Tibial nerve (tissue), 4 donors: ENCODE measurements at places on chromosomes 4 and X.

GRCh38 chr4:176090115-176090514 is 24.5 kb downstream of the WDR17 start:
- DNase-seq = no peak

DNA sequence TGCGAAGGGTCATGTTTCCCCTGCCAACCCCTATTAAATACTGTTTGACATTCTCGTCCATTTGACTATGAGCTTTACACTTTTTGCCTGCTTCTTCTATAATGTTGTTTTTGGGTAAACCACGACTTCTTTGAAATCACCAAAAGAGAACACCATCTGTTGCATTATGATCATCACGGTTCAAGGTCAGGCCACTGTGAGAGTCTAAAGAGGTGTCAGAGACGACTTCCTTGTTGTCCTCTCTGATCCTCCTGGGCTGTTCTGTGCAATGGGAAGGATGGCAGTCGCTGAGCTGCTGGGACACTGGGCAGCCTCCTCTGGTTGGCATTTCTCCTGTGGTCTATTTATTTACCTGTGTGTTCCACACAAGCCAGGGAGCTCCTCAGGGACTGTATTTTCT is 137.5 kb downstream of the RASL11B start:
- DNase-seq = no peak

- no peak for DNase-seq
Measured at GRCh38 chr4:178316211-178316610, 874.0 kb upstream of the AGA start.

DNA sequence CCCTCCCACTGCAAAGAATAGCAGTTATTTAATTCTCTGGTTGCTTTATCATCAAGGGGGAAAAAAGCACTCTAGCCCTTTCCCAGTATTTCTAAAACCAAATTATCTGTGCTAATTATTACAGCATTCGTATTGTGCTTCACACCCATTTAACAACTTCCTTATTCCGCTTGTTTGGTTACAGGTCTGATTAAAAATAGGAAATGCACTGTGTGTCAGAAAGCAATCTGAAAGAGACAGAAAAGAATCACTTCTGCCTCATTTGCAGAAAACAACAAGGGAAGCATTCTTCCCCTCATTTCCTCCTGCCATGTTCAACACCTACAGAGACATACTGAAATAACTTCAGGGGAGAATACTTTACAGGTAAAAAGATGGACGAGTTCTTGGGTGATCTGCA is 114.9 kb upstream of the MAP3K15 start:
- DNase-seq = no peak

DNA sequence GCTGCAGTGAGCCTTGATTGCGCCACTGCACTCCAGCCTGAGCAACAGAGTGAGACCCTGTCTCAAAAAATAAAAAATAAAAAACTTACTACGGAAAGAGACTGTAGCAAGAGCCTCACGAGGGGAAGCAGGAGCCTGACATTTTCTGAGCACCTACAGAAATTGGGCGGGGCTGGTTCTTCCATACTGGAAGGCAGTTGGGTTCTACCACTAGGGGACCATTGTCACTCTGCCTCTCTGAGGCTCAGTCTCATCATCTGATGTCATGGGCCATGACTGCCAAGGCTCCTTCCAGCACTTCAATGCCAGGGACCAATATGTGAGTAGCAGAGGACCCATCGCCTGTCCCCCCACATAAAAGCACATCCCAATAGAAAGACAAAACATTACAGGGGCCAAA is 8.2 kb downstream of the SH3KBP1 start:
- no peak for DNase-seq

GRCh38 chrX:24870143-24870542 is 145.6 kb downstream of the ARX start:
- no peak for DNase-seq

- DNase-seq = no peak
Measured at GRCh38 chr4:30056016-30056766, 664.0 kb upstream of the PCDH7 start.

DNA sequence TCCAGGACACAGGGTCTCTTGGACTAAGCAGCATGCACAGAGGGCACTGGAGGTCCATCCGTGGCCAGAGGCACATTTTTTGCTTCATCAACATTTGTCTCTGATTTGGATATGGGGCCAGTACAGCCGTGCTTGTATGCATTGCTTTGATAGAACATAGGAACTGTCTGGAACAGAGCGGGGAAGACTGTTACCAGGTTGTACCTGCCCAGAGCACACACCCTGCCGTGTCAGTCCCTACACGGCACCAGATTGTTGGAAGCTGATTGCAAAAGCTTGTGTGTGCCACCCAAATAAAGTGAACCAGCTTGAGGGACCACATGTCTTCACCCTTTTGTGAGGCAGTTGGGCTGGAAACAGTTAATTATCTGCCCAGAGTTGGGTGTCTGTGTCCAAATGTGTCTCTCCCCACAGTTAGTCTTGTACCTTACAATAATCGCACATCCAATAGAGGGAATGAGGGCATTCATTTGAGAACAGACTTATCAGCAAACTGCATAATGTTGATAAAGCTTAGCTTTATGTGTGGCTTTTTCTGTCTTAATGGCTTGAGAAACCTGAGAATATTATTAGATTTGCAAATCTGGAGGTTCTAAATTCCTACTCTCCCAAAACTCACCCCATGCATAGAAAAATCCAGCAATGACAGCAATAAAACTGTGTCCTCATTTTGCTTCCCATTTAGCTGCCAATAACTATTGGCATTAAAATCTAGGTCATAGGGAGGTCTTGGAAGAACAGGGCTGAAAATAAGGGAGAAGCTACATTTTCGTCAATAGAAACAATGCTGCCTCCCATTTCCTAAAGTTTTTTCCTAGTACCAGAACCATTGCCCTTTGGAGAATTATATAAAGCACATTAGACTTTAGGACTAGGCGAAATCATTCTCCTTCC is 21.2 kb downstream of the KLF3 start:
- DNase-seq = no peak

GRCh38 chr4:140523370-140523856 is 555 bp upstream of the ELMOD2 start:
- DNase-seq = no peak

- no peak for DNase-seq
Measured at GRCh38 chr4:98804403-98804802, 124.5 kb downstream of the EIF4E start.

DNA sequence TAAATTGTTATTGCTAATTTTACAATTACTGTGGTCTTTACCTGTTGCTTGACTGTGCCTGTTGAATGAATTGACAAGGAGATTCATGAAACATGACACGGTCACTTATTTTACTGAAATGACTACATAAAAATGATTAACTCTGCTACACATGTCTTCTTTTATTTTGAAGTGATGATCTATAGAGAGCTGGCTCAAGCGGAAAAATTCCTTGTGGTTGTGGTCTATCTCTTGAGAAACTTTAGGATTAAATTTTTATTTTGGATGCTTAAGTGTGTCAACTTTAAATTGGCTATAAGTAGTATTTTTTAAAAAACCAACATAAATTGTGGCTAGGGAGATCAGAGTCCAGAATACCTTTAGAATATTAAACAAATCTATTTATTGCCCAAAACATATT is 131.8 kb upstream of the PITX2 start:
- no peak for DNase-seq

GRCh38 chrX:11135564-11136185 is 24.5 kb downstream of the HCCS start:
- DNase-seq = no peak

DNA sequence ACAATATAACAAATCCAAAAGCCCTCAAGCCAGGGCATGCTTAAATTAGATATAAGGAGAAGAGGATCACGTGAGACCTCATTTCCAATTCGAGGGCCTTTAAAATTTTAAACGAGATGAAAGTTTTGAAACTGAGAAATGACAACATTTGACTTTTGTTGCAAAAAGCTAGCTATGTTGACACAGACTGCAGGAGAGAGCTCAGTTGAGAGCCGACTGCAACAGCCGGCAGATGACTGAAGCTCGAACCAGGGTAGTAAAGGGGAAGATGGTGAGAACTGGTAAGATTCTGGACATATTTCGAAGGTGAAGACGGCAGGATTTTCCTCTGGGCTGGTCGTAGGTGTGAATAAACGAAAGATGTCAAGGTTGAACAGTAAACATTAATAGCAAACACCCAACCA is 773 bp downstream of the PRMT9 start:
- no peak for DNase-seq

- DNase-seq = no peak
Measured at GRCh38 chr4:127015667-127016117, 617.1 kb upstream of the INTU start.

DNA sequence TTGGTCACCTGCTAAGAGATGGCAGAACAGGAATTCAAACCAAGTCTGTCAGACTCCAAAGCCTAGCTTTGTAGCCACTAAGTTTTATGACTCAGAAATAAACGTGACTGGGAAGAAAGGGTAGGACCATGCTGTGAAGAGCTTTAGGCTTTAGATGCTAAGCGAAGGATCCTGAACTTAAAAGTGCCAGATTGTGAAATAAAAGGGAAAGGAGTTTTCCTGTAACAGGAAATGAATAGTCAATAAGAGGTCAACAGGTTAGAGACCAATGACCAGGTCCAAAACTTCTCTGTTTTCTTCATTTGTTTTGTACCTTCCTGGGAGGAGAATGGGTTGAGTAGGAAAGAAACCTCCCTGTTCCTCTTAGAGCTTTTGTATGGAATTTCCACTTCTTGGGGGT is 98.8 kb upstream of the EOLA2 start:
- no peak for DNase-seq

GRCh38 chr4:36269101-36269500 is 12.3 kb upstream of the DTHD1 start:
- no peak for DNase-seq

DNA sequence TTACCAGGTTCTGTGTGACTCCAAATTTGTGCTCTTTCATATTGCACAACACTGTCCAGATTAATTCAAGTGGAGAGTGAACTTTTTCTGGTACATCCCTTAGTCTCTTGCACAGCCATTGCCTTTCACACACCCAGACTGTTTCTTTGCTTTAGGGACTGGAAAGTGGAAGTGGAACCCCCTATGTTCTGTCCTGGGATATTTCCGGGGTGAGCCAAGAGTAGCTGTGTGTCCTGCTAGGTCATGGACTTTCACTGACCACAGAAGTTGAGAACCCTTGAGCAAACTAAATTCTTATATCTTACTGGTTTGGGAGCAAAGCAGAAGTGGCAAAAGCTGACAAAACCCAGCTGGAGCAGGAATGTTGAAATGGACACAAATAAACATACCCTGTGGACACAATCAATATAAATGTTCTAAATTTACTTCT is 10.3 kb upstream of the VSIG4 start:
- no peak for DNase-seq

GRCh38 chrX:138875472-138875871 is 164.0 kb upstream of the FGF13 start:
- DNase-seq = no peak

DNA sequence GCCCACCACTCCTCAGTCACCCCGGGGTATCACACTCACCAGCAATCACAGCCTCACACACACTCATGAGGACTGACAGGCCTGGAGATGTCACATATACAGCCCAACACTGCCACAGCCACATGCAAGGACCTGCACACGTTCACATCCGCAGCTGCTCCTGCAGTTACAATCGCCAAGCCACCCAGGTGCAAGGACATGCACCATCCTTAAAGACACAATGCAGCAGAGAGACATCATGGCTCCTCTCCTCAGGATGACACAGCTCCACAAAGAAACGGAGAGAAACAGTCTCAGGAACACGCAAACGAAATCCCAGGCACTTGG is 1.1 kb downstream of the PCSK1N start:
- no peak for DNase-seq

DNA sequence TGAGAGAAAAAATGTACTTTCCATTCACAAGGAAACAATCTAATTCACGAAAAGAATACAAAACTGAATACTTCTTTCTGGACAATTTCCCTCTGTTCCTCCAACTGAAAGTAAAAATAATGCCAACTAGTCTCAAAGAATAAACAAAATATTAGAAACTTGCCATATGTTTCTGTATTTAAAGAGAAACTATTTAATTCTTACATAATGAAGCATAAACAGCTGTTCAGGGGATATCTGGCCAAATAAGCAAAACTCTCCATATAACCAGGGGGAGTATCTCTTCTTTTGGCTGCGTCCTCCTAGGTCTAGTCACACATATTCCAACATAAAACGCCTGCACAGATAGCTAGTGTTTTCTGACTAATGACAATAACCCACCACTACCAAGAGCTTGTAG is 805 bp downstream of the GATB start:
- DNase-seq = no peak

GRCh38 chr4:163473576-163473975 is at the start of gene TKTL2:
TSS of gene TKTL2 (minus strand) at chr4:163473754. CDS start at chr4:163473734, 20 bp downstream.
- no peak for DNase-seq

DNA sequence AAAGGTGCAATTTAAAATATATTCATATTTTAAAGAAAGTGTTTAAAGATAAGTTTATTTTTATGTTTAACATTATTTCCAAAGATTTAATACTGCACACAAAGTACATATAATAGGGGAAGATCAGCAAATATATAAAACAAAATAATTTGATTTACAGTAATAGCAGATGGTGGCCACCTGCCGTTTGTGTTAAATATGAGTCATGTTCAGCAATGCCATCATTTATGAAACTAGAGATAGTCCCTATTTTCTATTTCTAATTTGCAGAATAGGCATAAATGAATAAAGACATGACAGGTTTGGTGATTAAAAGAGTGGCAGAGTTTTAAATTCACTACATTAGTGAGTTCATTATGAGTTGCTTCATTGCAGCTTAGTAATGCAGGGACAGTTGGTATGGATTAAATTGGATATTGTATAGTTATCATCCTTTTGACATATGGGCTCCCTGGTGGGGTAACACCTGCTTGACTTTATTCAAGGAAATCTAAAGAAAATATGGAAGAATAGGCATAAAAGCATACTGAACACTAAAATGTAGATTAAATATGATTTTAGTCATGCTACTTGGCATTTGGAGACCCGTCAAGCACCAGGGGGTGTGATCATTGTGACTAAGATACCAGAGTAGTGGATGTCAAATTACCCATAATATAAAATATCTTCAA is 78.8 kb upstream of the BANK1 start:
- DNase-seq = no peak

DNA sequence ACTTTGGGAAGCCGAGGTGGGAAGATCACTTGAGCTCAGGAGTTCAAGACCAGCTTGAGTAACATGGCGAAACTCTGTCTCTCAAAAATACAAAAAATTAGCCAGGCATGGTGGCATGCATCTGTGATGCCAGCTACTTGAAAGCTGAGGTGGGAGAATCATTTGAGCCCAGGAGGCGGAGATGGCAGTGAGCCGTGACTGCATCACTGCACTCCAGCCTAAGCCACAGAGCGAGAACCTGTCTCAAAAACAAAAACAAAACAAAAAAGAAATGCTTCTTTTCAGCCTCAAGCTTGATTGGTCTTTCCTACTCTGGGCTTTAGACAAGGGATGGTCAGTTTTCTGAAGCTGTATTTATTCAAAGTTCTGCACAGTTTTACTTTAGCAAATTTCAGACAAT is 15.8 kb upstream of the DHRSX start:
- DNase-seq = no peak
